ENCODE measurements at places on chromosomes 2 and 18.

GRCh38 chr2:221490506-221491060 lies 81.5 kb downstream of the EPHA4 start:
- no peak for DNase-seq

- DNase-seq, result no peak
Measured at GRCh38 chr18:60925892-60926291, 407.3 kb upstream of the CDH20 start.

DNA sequence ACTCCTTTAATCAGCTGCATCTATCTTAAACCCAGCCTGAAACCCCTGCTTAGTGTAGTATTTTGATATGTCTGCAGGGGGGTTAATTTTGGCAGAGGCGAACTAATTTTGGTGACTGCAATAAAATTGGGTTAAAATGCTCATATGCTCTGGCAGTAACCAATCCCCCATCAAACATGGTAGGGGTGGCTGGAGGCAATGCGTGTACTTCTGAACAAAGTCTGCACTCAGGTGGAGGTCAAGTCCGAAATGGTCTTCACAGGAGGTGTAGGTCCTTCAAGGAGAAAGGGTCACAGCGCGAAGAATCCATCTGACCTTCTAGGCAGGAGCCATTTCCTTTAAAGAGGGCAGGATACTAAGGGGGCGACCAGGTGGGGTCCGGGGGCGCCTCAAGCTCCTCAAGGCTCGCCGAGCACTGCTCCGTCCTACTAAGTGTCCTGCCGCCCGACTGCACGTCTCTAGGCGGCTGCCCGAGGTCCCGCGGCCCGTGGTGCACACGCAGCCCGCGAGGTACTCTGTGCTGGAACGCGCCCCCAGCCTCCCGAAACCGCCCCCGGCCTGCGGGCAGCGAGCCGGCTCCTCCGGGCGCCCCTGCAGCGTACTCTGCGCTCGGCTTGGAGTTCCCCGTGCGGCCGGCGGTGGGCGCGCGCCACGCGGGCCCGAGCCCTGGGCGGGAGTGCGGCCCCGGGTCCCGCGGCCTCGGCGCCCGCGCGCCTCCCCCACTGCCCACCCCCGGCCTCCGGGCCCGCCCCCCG lies 1.7 kb upstream of the LDLRAD4 start:
- peak; percentile 91 for DNase-seq

- DNase-seq, result no peak
Measured at GRCh38 chr2:11617984-11618707, 51.8 kb downstream of the NTSR2 start.

DNA sequence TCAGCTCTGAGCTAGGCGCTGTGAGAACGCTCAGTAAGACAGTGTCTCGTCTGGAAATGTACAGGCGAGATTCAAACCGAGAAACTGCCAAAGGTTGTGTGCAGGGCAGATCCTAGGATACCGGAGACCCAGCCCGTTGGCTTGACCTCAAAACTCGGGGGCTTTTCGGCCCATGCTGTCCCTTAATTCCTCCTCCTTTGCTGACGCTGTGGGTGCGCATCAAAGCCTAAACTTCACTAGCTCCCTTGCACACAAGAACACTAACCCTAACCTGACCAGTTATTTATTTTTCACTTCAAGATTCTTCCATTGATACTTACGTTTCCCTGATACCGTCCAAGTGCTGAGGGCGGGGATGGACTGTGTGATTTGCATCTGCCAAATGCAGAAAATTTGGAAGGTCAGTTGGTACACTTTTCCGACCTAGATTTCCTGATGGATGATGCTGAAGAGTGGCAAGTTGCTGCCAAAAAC lies 1.0 kb upstream of the AAK1 start:
- DNase-seq, result no peak

GRCh38 chr18:63336366-63337099 lies 17.0 kb upstream of the BCL2 start:
- DNase-seq, result no peak

- DNase-seq, result no peak
Measured at GRCh38 chr2:38700881-38701458, 35.1 kb downstream of the GALM start.

DNA sequence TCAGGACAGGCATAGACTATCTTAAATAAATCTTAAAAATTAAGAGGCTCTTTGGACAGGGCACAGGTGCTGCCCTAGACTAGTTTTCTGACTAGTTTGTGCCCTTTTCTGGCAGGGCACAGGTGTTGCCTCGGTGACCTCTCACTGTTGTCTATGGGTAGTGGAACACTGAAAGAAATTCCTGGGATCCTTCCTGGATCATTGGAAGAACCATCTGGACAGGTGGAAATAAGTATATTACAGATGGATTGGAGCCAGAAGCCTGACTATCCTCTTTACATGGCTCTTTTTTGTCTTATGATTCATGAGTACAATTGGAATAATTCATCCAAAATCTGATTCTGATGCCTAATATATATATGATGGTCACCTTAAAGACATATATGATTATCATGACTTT lies 286.6 kb downstream of the RIT2 start:
- no peak for DNase-seq

- no peak for DNase-seq
Measured at GRCh38 chr2:227407591-227408151, 19.9 kb upstream of the SCYGR1 start.

DNA sequence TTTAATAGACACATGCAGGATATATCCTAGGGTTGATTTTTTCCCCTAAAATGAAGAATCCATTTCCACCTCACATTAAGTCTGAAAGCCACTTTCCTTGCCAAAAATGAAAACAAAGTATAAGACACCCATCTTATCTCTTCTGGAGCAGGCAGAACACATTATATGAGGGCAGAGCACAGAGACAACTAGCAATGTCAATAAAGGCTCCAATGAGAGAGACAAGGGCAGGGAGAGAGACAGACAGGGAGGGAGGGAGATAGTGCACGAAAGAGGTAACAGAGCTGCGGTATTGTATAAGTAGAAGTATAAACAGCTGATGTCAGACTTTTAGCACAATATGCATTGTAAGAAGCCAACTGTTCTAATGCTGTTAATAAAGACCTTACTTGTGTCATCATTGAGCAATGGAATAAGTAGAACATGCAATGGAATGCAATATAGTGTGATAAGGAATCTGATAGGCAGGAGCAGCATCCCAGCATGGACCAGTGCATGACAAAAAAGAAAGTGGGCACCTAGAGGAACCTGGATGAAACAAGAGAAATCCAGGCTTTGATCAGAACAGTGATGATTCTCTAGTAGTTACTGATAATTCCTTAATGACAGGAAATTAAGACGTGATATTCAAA lies 150.6 kb upstream of the TCF4 start:
- no peak for DNase-seq

DNA sequence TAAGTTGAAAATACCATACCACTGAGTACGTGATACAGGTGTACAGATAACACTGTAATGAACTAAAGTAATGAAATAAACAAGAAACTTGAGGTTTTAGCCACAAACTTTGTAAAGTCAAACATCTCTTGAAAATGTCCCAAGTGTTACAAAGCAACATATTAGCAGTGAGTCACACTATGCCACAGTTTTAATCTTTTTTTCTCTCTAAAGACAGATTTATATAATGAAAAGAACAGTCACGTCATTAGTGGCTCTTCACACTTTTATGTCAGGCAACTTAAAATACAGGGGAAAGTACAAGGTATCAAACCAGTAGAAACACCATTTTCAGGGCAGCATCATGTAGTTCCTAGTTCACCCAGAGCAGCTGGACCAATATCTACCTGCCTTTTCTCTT lies 42.1 kb downstream of the RAPH1 start:
- DNase-seq, result no peak

DNA sequence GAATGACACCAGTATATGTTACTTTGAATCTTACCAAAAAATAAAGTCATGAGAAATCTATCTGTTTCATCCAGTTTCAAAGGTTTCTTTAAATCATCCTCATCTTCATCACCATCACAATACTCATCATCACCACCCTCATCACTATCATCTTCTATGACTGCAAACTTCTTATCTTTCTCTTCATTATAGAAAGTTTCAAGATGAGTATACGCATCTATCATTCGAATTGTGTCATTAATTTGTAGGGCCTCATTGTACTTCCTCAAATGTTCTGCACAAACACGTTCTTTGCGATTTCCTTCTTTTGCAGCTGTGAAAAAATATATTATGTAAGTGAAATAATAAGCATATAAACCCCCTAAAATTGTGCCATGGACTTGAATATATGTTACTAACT lies 34.1 kb upstream of the FAP start:
- DNase-seq, result no peak

GRCh38 chr2:189580658-189581353 lies at the start of gene SLC40A1:
SLC40A1 (minus strand) TSS chr2:189580786; CDS start chr2:189580460, 326 bp downstream.
- DNase-seq, result peak; percentile 92

DNA sequence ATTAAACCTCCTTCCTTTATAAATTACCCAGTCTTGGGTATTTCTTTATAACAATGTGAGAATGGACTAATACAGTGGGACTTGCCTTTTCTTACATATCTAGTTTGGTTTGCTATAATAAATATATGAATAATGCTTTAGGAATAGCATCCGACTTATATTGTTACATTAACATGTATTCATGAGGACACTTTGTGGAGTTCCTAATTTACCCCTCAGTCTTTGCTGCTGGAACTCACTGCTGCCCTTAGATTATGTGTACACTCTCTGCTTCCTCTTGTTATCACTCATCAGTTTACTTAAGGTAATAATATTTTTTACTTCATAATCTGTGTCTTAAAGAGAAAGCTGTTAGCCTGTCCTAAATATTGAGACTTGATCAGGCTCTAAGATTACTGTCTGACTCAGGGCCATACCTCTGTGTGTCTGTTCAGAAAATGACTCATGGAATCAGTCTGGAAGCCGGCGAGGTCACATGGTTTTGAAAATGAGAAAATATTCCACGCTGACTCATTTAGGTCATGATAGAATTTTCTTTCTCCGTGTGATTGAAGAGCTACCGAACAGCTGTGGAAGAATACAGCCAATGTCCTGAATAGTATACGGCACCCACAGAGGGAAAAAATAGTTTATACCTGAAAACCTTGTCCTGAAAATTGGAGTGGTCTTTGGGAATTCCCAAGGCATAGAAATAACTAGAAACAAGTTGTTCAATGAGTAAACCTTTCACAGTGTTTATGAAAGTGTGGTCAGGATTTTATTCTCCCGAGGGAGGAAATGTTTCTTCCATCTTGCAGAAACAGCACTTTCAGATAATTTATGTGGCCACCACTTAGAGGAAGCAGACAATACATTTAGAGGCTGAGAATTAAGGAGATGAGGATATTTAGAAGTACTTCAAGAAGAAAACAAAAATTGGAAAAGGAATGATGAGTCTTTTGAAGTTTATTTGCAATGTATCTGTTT lies 156.4 kb downstream of the DSEL start:
- no peak for DNase-seq

GRCh38 chr2:226791056-226791486 lies 8.5 kb downstream of the IRS1 start:
- peak; percentile 58 for DNase-seq

DNA sequence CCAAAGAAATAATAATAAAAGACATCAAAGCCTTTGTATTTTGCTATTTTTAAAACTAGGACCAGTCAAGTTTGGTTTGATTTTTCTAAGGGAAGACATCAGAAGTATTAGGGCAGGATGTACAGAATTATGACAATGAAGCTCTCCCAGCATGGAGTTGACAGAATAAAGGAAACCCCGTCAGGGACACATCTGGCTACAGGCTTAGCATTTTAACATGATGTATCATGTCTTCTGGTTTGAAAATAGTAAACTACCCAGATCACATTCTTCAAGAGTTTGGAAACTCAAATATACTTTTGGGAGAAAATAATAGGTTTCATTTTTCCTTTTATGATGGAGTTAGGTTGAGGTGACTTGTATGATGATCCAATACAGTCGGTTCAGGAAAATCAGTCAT lies 552.0 kb upstream of the CDH2 start:
- no peak for DNase-seq

GRCh38 chr2:135164431-135164830 lies 112.3 kb downstream of the RAB3GAP1 start:
- no peak for DNase-seq

- DNase-seq, result no peak
Measured at GRCh38 chr2:164697688-164698461, 76.6 kb upstream of the GRB14 start.

- no peak for DNase-seq
Measured at GRCh38 chr2:64945973-64946768, 43.0 kb upstream of the SLC1A4 start.

- no peak for DNase-seq
Measured at GRCh38 chr2:60294901-60295635, 258.4 kb downstream of the BCL11A start.

DNA sequence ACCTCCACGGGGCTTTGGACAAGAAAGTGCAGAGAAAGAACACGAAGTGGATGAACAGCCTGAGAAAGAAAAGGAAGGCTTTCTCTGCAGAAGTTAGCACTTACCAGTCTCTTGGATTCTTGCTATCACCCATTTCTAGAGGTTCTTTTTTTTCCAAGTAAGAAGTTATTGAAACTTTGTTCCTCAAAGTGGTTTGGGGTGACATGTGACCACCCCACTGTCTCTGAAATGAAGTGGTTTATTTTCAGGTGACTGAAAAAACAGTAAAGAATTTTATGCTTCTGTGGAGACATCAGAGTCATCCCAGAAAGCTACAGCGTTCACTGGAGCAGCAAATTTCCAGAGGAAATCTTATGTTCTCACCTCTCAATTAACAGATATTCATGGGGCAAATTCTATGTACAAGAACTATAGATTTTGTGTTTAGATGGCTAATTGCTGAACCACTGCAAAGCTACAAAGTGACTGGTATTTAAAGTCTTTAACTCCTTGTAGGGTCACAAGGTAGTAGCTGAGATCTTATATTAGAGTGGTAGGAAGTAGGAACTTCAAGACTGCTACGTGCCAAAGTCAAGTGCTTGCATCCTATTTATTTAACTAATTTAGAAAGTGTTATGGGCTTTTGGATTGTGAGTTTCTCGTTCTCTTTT lies 267.5 kb downstream of the TGIF1 start:
- DNase-seq, result no peak

DNA sequence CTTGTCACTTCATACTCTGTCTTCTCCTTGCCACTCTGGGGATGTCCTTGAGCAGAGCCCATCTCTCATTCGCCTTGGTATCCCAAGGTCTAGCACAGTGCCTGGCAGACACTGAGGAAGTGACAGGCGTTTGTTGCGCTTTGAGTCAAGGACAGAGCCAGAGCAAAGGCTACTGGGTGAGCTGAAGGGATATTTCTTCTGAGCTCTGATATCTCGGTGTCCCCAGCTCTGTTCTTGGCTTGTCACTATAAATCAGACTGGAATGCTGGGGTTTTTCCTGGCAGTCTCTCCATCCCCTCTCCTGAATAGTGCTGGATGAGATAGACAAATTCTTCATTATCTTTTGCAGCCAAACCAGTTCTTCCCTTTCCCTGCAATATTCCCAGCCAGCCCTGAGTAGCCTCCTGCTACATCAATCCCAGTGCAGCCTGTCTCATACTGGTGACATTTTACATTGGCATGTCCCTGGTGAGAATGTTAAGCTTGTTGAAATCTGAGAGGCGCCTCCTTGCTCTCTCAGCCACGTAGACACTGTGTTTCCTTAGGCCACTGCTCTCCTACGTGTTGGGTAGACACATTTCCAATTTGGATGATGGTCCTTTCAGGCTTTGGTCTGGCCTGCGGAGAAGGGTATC lies 61.7 kb downstream of the CTIF start:
- no peak for DNase-seq

- no peak for DNase-seq
Measured at GRCh38 chr2:196163285-196163684, 8.1 kb downstream of the STK17B start.
